ENCODE measurements at places on chromosomes 16 and 17. TPM values are rescaled to one million over a fixed set of nuclear protein-coding genes. Genes with fewer than 3 reads are reported as not detected.

- no peak overlapping the region for H3K27ac ChIP-seq
- H3K27me3 ChIP-seq, result no peaks in the 10 kb centered on the region
- H3K4me3 ChIP-seq, result no peak overlapping the region
Observed at GRCh38 chr17:78788451-78788850, 6.4 kb upstream of the CYTH1 start.

GRCh38 chr17:64172510-64172909, 42.6 kb upstream of the ERN1 start:
- no peak overlapping the region for H3K4me3 ChIP-seq
- DNase-seq, result no peak
- no peak overlapping the region for H3K27ac ChIP-seq
- H3K36me3 ChIP-seq, result peaks cover 7% of the 10 kb centered on the region
- H3K4me1 ChIP-seq, result no peaks in the 10 kb centered on the region
- H3K27me3 ChIP-seq, result no peaks in the 10 kb centered on the region

- peaks cover 15% of the 10 kb centered on the region for H3K4me1 ChIP-seq
- 0 out of 2 replicates have a peak, but pooled peaks cover 1% of the 10 kb centered on the region for H3K36me3 ChIP-seq
- no peak overlapping the region for H3K4me3 ChIP-seq
- no peaks in the 10 kb centered on the region for H3K27me3 ChIP-seq
Observed at GRCh38 chr17:2222901-2223616, 80.5 kb downstream of the SMG6 start.

GRCh38 chr16:22948603-22949368, 134.8 kb downstream of the HS3ST2 start:
- H3K36me3 ChIP-seq, result no peaks in the 10 kb centered on the region
- no peaks in the 10 kb centered on the region for H3K4me1 ChIP-seq
- peak; percentile 34 for DNase-seq
- no peak overlapping the region for H3K27ac ChIP-seq
- H3K4me3 ChIP-seq, result no peak overlapping the region

DNA sequence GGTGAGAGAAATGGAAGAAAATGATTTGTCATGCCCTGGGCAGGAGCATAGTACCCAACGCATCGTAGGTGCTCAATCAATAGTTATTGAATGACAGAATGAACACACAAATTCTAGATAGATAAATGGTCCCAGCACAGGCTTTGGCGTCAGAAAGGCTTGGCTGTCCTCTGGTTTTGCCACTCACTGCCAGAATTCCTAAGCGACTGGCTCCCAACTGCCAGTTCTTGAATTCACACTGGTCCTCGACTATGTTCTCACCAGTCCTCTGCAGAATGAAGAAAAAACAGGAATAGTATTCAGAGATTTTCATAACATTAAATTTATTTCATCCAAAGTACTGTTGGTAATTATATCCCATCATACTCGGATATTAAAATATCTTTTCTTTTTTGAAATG, 163.1 kb upstream of the NOL11 start:
- no peak for DNase-seq
- H3K27me3 ChIP-seq, result no peaks in the 10 kb centered on the region
- H3K4me1 ChIP-seq, result no peaks in the 10 kb centered on the region
- no peak overlapping the region for H3K4me3 ChIP-seq
- no peak overlapping the region for H3K27ac ChIP-seq
- no peaks in the 10 kb centered on the region for H3K36me3 ChIP-seq

DNA sequence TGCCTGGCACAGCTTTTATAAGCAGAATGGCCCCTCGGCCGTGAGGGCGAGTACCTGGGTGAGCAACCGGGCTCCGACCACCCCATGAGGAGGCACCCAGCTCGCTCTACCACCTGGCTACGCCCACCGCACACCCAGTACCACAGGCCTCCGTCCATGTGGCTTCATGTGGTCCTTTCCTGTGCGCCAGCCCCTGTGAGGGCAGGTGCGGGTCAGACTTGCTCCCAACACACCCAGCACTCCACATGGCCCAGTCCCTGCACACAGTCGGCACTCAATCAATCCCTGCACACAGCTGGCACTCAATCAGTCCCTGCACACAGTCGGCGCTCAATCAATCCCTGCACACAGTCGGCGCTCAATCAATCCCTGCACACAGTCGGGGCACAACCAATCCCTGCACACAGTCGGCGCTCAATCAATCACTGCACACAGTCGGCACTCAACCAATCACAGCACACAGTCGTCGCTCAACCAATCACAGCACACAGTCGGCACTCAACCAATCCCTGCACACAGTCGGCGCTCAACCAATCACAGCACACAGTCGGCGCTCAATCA, 4.0 kb downstream of the C1QTNF8 start:
- no peaks in the 10 kb centered on the region for H3K36me3 ChIP-seq
- no peaks in the 10 kb centered on the region for H3K4me1 ChIP-seq
- peaks cover 23% of the 10 kb centered on the region for H3K27me3 ChIP-seq
- no peak overlapping the region for H3K27ac ChIP-seq
- no peak for DNase-seq

GRCh38 chr16:12414281-12414680, 389.4 kb downstream of the CPPED1 start:
- H3K27me3 ChIP-seq, result no peaks in the 10 kb centered on the region
- H3K27ac ChIP-seq, result no peak overlapping the region
- no peaks in the 10 kb centered on the region for H3K4me1 ChIP-seq
- no peak for DNase-seq
- no peaks in the 10 kb centered on the region for H3K36me3 ChIP-seq

GRCh38 chr16:90077757-90078578, 837 bp upstream of the PRDM7 start:
- peak; percentile 42 for DNase-seq
- H3K4me3 ChIP-seq, result peak overlapping the region; percentile 46
- H3K27ac ChIP-seq, result peak overlapping the region; percentile 16

GRCh38 chr17:65930140-65930730, 261.7 kb downstream of the CEP112 start:
- peaks cover 2% of the 10 kb centered on the region for H3K4me1 ChIP-seq
- H3K27me3 ChIP-seq, result no peaks in the 10 kb centered on the region

GRCh38 chr17:76481071-76481655, 13.8 kb downstream of the AANAT start:
- no peaks in the 10 kb centered on the region for H3K36me3 ChIP-seq
- H3K27ac ChIP-seq, result no peak overlapping the region
- no peaks in the 10 kb centered on the region for H3K27me3 ChIP-seq
- peaks cover 4% of the 10 kb centered on the region for H3K4me1 ChIP-seq
- DNase-seq, result no peak
- H3K4me3 ChIP-seq, result no peak overlapping the region

GRCh38 chr17:5033352-5034015, 1.7 kb downstream of the SLC52A1 start:
- H3K36me3 ChIP-seq, result no peaks in the 10 kb centered on the region
- H3K4me1 ChIP-seq, result no peaks in the 10 kb centered on the region
- no peak for DNase-seq
- H3K4me3 ChIP-seq, result no peak overlapping the region

DNA sequence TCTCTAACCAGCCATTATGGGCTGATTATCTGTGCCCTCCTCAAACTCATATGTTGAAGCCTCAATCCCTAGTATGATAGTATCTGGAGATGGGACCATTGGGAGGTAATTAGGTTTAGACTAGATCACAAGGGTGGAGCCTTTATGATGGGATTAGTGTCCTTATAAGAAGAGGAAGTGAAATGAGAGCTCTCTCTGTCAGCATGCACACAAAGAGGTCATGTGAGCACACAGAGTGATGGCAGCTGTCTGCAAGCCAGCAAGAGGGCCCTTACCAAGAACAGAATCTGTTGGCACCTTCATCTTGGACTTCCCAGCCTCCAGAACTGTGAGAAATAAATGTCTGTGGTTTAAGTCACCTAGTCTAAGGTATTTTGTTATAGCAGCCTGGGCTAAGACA, 101.9 kb downstream of the PCTP start:
- no peak for DNase-seq
- no peaks in the 10 kb centered on the region for H3K36me3 ChIP-seq
- H3K27me3 ChIP-seq, result no peaks in the 10 kb centered on the region
- H3K4me3 ChIP-seq, result no peak overlapping the region

DNA sequence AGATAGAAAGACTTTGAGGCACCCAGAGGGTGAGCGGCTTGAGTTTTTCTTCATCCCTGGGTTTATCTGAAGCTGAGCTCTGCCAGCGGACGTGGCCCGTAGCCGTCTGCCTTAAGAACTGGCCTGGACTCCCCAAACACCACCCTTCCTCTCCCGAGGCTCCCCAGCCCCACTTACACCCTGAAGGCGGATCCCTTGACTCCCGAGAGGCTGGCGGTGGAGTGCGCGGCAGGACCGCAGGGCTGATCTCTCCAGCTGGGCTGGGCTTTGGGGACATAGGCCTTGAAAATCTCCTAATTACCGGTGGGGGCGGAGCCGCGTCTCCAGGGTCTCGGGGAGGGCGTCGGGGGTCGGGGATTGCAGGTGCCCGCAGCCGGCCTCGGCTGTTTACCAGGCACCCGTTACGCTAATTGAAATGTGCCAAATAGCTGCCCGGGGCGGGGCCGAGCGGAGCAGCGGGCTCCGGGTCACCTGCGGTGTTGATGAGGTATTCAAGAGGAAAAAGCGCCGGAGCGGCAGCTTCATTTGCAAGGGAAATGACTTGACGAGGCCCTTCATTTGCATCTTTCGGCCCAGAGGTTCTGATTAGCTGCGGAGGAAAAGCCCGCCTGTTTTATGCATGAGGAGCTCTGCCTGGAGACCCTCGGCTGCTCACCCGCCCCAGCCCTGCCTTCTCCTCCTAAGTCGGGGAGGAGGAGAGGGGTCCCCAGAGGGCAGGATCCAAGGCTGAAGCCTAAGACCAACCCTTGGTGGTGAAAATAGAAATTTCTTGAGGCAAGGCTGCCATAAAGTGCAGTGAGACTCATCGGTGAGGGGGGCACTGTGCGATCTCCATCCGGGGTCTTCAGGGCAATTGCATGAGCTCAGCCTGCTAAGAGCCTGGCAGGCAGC, 100.7 kb downstream of the MGAT5B start:
- H3K4me3 ChIP-seq, result no peak overlapping the region
- DNase-seq, result no peak
- H3K36me3 ChIP-seq, result no peaks in the 10 kb centered on the region
- H3K27ac ChIP-seq, result no peak overlapping the region

- H3K36me3 ChIP-seq, result no peaks in the 10 kb centered on the region
- no peaks in the 10 kb centered on the region for H3K27me3 ChIP-seq
- H3K27ac ChIP-seq, result peak overlapping the region; percentile 1
Observed at GRCh38 chr16:12089492-12090150, 113.1 kb downstream of the SNX29 start.

- H3K27ac ChIP-seq, result no peak overlapping the region
- peaks cover 12% of the 10 kb centered on the region for H3K36me3 ChIP-seq
- DNase-seq, result no peak
- H3K27me3 ChIP-seq, result no peaks in the 10 kb centered on the region
- H3K4me3 ChIP-seq, result no peak overlapping the region
Observed at GRCh38 chr16:962901-963814, 7.6 kb downstream of the LMF1 start.

The WFDC1 gene
- total RNA-seq, result 5.0 TPM

The ITPRIPL2 gene
- 15.0 TPM for total RNA-seq

The HAS3 gene
- 0.28 TPM for total RNA-seq

The KCNJ18 gene
- not detected for total RNA-seq

The MT1X gene
- total RNA-seq, result 37.2 TPM

The HOXB6 gene
- 11.1 TPM for total RNA-seq

The GRIN2A gene
- total RNA-seq, result under 0.01 TPM

The PLEKHG4 gene
- total RNA-seq, result 8.3 TPM

The EPN3 gene
- not detected for total RNA-seq

The GAST gene
- total RNA-seq, result not detected
